Aorta (tissue), 5 donors: ENCODE measurements at places on chromosomes 12 and 14. TPM values are rescaled to one million over a fixed set of nuclear protein-coding genes. Genes with fewer than 3 reads are reported as not detected.

RIMBP2 gene
- 1.0 TPM for total RNA-seq

SYCP3 gene
- total RNA-seq, result 0.65 TPM

FAM186B gene
- 0.30 TPM for total RNA-seq

RPS6KL1 gene
- 17.3 TPM for total RNA-seq

GLT8D2 gene
- total RNA-seq, result 28.2 TPM

PYGL gene
- total RNA-seq, result 78.6 TPM

KLRC2 gene
- not detected for total RNA-seq

SLC6A12 gene
- 1.3 TPM for total RNA-seq

ANO2 gene
- 27.8 TPM for total RNA-seq

ESPL1 gene
- total RNA-seq, result 2.8 TPM

MDM1 gene
- 15.0 TPM for total RNA-seq

LRRK2 gene
- total RNA-seq, result 23.3 TPM
